ENCODE measurements at places on chromosomes 5 and 9.

DNA sequence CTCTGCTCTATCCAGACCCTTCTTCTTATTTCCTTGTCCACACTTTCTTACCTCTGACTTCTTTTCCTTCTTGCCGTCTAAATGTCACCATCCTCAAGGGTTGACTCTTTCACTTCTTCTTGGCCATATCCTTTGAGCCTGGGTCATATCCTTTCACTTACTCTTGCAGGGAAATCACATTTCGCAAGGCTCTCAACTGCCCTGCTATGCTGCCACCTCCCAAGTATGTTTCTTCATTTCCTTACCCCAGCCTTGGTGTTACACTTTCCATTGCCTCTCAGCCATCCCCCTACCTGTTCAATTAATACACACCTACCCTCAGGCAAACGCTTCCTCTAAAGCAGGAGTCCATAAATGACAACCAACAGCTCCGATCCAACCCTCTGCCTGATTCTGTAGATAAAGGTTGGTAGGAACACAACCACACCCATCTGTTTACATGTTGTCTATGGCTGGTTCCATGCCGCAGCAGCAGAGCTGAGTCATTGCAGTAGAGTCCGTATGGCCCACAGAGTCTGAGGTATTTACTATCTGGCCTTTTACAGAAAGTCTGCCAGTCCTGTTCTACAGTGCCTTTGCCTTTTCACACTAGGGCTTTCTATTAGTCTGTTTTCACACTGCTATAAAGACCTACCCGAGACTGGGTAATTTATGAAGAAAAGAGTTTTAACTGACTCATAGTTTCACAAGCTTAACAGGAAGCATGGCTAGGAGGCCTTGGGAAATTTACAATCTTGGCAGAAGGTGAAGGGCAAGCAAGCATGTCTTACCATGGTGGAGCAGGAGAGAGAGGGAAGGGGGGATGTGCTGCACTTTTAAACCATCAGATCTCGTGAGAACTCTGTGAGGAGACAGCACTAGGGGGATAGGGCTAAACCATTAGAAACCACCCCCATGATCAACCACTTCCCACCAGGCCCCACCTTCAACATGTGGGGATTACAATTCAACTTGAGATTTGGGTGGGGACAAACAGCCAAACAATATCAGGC is 97.9 kb downstream of the SV2C start:
- DNase-seq = no peak

GRCh38 chr5:132279801-132280200 is 14.4 kb upstream of the SLC22A4 start:
- DNase-seq = no peak

DNA sequence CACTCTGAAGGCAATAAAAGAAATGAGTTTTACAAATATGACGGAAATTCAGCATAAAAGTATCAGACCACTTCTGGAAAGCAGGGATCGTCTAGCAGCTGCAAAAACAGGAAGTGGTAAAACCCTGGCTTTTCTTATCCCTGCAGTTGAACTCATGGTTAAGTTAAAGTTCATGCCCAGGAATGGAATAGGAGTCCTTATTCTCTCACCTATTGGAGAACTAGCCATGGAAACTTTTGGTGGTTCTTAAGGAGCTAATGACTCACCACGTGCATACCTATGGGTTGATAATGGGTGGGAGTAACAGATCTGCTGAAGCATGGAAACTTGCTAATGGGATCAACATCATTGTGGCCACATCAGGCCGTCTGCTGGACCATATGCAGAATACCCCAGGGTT is 93.5 kb upstream of the RGMB start:
- DNase-seq = no peak

DNA sequence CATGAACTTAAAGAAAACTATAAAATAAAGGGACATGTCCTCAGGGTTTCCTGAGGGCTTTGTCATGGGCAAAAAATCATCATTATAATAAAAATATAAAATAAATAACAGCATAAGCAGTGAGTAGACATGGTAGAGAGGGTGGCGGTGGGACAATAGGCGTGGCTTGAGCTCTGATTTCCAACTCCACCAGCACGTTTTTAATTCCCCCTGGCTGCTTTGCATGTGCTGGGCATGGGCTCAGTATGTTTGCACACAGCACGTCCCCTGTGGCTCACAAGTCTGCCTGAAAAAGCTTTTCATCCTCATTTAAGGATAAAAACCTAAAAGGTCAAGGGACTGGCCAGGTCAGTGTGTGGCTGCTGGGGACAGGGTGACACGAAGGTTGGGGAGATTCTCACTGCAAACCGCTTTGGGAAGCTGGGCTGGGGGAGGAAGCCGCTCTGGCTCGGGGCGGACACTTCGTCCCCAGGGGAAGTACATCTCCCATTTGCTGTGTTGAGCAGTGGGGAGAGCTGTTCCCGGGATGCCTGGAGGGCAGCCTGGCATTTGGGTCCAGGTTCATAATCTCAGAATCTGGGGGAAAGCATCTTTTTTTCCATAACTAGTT is 32.6 kb downstream of the NKX2-5 start:
- no peak for DNase-seq

GRCh38 chr9:127732444-127732843 is 2.6 kb downstream of the TOR2A start:
- no peak for DNase-seq

- no peak for DNase-seq
These were observed 169.5 kb downstream of the PTPRD start for GRCh38 chr9:10443181-10443867.

DNA sequence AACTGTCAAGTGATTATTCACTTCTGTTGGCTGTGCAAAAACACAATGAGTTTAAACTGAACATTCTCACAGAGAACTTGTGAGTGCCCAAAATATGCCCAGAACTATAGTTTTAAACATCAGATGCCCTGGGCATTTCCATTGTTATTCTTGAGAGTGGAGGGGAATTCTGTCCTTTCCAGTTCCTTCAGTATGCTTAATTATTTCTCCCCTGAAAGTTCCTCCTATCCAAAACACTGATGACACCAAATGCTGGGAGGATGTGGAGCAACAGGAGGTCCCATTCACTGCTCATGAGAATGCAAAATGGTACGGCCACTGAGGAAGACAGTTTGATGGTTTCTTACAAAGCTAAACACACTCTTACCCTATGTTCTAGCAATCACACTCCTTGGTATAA is 55.5 kb downstream of the ROR2 start:
- DNase-seq = no peak

DNA sequence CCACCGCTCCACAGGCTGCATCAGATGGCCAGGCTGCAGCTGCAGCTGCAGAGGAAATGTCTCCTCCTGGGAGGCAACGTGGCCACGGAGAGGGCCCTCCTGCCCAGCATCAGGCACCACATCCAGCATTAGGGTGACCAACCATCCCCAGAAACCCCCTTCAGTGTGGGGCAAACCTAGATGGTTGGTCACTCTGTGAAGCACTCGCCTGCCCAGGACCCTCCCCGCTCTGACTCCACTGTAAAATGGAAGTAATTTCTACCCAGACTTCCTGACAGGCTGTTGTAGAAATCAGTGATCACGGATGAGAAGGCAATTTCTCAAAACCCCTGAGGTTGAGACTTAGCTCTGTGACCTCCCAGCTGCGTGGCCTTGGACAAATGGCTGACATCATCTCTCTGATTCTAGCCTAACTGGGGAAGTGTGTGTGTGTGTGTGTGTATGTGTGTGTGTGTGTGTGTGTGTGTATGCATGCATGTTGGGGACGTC is 31.6 kb downstream of the B4GALT1 start:
- DNase-seq = no peak

DNA sequence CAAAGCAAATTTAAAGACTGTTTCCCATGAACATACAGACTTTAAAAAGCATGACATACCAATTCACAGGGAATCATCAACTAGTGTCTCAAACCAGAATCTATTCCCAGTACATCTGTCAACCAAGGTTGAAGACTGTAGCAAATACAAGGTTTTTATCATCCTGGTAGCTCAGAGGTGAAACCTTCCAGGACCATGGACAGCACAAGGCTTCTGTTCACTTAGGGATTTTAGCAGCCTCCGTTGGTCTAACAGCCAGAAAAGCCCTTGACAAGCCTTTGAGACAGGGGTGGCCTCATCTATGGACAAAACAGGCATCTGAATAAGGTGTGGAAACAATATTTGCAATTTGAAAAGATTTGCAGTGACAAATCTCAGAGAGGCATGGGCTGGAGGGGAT is 119.0 kb downstream of the TRIM32 start:
- no peak for DNase-seq

- peak; percentile 54 for DNase-seq
These were observed 5.9 kb downstream of the PCDHB6 start for GRCh38 chr5:141155540-141156374.

DNA sequence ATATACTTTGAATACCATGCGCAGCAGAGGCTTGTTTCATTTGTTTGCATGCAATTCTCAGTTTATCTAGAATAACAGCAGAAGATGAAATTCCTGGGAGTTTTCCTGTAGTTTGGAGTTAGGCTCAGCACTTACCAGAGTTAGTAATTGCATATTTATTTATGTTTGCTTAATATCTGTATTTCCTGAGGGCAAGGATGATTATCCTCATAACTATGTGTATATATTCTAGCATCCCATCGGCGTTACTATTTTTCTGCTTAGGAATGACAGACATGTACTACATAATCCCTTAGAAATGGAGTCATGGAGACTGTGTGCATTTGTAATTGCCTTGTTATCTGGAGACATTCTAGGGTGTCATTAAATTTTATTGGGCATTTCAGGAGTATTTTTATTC is 1184.8 kb downstream of the DTWD2 start:
- DNase-seq = no peak

DNA sequence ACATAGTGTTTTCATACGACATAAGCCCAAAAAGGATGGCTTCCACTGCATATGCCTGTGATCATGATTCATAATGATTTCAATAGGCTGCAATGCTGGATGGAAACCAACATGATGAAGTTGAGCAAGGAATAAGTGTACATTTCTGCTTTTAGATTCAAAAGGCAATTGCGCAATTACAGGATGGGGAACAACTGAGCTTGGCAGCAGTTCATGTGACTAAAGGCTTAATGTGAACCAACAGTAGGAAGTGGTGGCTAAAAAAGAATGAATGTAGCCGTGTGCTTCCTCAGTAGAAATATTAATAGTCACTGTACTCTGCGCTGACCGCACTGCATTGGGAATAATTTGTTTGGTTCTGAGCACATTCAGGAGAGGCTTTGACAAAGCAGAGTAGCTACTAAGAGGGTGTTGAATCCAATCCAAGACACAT is 51.2 kb downstream of the SLC1A3 start:
- DNase-seq = peak; percentile 88

GRCh38 chr5:135971701-135972100 is 16.9 kb upstream of the LECT2 start:
- DNase-seq = no peak

- DNase-seq = no peak
These were observed 56.6 kb downstream of the WHRN start for GRCh38 chr9:114448706-114449105.

- DNase-seq = no peak
These were observed 39.3 kb downstream of the BTNL8 start for GRCh38 chr5:180938294-180938693.

DNA sequence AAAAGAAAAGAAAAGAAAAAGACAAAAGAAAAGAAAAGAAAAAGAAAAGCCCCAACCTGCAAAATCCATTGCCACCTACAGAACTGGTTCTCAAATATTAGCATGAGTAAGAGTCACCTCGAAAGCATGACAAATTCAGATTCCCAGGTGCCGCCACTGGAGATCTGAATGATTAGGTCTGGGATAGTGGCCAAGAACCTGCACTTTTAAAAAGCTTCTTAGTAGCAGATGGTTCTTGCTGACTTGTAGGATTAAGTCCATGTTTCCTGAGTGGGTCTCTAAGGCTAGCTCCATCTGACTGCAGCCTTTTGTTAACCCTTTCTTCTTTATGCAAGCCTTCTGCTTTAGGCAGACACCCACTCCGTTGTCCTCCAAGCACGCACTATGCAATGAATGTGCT is 178.5 kb upstream of the CDH18 start:
- peak; percentile 8 for DNase-seq

DNA sequence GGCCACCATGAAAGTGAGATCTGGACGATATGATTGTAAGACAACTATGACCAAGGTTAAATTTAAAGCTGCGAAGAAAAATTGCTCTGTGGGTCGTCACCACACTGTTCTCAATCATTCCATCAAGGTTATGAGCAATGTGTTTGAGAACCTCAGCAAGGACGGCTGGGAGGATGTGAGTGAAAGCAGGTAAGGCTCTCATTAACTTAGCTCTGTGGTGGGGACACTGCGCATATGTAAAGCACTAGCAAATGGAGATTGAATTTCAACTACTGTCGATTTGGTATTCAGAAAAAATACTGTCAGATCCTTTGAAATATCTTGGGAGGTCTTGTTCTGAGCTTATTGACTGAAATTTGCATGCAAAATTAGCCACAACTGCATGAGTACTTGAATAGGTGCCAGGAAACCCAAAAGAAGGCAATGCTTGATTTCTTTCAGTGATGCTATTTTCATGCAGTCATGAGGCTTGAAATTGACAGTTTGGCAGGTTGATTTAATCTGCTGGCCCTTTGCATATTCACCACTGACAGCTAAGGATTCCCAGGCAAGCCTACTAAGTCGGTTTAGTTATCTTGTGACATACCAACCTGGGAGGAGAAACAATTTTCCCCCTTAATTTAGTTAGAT is 183.9 kb upstream of the SH3GL2 start:
- DNase-seq = no peak

DNA sequence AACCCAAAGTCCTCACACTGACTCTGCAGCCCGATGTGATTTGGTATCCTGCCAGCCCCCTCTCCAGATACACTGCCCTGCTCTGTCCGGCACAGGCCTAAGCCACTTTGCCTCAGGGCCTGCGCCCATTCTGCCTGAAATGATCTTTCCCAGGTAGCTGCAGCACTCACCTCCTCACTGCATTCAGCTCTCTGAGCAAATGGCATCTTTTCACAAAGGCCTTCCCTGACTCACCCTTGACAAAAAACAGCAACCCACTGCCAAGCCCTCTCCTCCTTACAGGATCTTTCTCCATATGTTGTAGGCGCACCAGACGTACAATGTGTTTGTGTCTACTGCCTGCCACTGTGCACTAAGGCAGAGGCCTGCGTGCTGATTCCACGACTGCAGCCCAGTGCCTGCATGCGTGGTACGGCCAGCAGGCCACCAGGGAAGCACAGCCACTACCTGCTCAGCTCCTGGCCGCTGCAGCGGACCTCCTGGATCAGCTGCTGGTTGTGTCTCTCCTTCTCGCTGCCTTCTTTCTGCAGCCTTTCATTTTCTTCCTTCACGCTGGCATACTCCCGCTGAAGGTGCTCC is 171.2 kb downstream of the CDK5RAP2 start:
- DNase-seq = no peak

- DNase-seq = no peak
These were observed 198.7 kb upstream of the HAPLN1 start for GRCh38 chr5:83919071-83920041.

GRCh38 chr5:7849681-7850394 is 1.1 kb downstream of the CFAP90 start:
- no peak for DNase-seq

DNA sequence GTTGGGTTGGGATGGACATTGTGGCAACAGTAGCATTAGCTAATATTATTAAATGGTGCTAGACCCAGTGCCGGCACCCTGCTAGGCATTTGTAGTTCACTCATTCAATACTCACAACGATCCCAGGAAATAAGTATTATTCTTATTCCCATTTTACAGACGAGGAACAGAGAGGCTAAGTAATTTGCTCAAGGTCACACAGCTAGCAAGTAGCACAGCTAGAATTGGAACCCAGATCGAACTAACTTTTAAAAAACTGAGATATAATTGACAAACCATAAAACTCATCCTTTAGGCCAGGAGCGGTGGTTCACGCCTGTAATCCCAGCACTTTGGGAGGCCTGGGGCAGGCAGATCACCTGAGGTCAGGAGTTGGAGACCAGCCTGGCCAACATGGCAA is 79.5 kb downstream of the SH3PXD2B start:
- DNase-seq = no peak

- DNase-seq = no peak
These were observed 595.0 kb downstream of the CDH12 start for GRCh38 chr5:22258139-22258538.
